CD4-positive, alpha-beta T cell treated with Interferon alpha-2 for 1 hour (primary cell): ENCODE measurements at places on chromosomes 11 and 22.

DNA sequence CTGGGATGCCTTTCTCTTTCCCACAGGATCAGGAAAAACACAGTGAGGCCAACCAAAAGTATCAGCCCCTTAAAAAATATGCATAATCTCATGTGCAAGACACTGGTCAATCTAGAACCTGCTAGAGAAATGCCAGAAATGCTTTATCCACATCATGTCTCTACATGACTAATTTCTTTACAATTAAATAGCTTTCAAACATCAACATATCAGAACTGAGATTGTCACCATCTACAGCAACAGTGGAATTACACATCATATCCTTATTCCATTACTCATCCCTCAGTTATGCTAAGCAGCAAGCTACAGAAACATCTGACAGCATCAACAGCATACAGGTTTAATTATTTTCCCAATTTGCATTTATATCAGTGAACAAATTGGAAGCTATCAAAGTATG lies 78.8 kb downstream of the DDIAS start:
- DNase-seq: no peak

DNA sequence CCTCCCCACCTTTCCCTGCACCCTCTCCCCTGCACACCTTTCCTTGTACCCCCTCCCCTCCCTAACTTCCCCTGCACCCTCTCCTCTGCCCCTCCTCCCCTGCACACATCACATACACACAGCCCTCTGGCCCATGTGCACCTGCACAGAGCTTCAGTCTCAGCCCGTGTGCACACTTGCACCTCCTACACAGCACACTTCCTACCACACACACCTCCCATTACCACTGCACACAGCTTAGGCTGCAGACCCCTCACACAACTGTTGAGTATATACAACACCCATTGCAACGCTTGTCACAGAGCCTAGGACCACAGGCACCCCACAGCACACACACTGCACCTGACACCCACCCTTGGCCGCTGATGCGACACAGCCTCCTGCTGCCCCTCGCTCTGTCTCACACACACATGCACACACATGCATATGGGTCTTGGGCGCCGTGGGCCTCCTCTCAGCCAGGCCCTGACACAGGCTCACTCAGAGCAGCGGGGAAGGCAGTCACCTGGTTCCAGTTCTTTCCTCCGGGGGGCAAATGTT lies 411 bp downstream of the SIGIRR start:
- DNase-seq: peak; percentile 12

DNA sequence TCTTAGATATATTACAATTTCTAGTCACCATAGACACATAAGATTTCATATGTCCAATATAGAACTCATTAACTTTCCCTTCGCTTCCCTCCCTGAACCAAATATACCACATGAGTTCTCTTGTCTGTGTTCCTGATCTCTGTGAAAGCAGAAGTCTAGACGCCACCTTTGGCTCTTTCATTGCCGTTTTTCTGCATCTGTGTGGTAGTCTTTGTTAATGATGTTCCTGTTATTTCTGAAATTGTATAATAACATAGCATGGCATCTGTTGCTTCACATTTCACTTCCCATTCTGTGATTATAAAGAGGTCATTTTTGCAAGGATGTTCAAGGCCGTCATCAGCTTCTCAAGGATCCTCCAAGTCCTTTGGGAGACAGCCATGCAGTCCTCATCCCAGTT lies 58.5 kb downstream of the NCAM1 start:
- DNase-seq: no peak

- no peak for DNase-seq
These were observed 123.3 kb downstream of the METTL15 start for GRCh38 chr11:28231475-28231874.

DNA sequence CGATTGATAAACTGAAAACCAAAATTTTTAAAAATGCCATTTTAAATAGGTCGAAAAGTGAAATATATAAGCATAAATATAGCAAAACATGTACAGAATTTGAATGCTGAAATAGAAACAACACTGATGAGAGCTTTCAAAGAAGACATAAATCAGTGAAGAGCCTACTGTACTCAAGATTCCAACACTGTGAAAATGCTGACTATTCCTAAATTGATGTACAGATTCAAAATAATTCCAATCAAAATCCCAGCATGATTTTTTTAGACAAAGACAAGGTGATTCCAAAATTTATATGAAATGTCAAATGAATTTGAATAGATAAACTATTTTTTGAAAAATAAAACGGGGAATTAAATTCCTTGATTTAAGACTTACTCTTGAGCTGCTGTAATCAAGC lies 1010.4 kb downstream of the TBC1D22A start:
- no peak for DNase-seq

- DNase-seq: no peak
These were observed 35.1 kb upstream of the ARFGAP3 start for GRCh38 chr22:42892156-42892555.

DNA sequence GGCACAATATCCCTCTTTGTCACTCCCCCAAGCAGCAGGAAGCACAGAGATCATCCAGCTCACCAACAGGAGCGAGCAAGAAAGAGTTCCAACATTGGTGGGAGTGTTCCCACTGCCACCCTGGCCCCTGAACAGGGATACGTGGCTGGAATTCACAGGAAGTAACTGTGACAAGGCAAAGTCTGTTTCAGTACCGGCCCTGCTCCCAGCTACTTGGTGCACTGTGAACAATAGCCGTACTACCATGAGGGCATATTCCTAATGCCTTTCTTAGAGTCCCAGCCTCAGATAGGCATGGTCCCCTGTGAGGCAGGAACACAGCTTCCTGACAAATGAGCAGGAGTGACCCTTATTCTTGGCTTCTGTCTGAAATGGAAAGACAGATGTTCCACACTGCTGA lies 1.8 kb upstream of the SLC37A2 start:
- DNase-seq: no peak

GRCh38 chr11:914747-915501 lies 4.3 kb upstream of the CHID1 start:
- DNase-seq: no peak

- DNase-seq: no peak
These were observed 832 bp upstream of the NAP1L4 start for GRCh38 chr11:2992997-2993325.

DNA sequence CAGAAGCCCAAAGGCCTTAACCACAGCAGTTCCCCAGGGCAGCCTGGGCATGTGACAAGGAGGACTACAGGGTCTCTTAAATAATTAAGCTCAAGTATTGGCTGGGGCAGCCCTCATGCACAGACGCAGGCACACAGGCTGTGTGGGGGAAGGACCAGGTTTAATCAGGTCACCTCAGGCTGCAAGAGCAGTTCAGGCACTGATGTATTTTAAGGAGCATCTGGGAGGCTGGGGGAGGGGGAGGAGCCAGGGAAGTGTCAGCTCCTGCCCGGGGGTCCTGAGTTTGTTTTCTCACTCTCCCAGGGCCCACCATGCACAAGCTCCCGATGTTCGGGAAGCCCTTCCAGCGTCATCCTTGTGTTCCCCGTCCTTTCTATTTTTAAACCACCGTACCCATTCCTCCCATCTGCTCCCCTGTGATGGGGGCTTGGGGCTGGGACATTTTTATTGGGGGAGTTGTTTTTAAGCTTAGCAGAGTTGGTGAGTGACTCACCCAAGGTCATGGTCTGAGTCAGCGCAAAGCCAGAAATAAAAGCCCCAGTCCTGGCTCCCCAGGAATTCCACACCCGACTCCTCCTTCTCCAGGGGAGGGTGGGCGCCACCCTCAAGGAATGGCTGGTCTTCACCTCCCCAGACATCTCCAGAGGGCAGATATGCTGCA lies 2.4 kb downstream of the CSDC2 start:
- DNase-seq: no peak

GRCh38 chr11:13629779-13630178 lies 38.7 kb upstream of the FAR1 start:
- DNase-seq: no peak

- DNase-seq: no peak
These were observed 92.9 kb downstream of the PDHX start for GRCh38 chr11:35009191-35009943.

DNA sequence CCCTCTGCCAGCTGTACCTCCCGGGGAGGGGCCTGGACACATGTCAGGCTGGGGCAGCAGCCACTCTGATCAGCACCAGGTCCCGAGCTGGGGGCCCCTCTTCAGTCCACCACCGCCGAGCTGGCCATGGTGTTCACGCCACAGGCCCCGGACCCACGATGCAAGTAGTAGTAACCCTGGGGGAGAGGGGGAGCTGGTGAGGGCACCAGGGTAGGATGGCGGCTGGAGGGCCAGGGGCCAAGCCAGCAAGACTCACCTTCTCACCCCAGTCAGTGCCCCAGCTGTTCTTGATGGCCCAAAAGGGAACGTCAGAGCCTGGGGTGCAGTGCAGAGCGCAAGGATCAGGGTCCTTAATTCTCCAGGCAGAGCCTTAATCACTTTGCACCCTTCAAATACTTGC lies 4.6 kb downstream of the CTSF start:
- no peak for DNase-seq

DNA sequence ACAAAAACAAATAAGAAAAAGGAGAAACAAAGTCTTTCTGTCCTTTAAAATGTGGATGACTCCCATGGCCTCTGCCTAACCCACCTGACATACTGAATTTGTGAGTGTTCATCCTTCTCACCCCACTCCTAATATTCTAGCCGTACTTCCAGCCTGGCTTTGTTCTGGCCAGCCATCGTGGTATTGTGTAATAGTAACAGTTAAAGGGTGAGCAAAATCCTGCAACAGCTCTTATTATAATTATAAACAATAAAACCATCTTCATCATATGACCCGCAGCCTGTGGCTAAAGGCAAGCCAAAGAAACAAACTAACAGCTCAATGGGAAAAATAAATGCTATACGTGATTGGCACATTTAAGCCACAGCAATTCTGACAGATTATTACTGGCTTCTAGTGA lies 721.6 kb upstream of the TENM4 start:
- no peak for DNase-seq

GRCh38 chr11:76777876-76778275 lies 5.3 kb upstream of the TSKU start:
- no peak for DNase-seq

DNA sequence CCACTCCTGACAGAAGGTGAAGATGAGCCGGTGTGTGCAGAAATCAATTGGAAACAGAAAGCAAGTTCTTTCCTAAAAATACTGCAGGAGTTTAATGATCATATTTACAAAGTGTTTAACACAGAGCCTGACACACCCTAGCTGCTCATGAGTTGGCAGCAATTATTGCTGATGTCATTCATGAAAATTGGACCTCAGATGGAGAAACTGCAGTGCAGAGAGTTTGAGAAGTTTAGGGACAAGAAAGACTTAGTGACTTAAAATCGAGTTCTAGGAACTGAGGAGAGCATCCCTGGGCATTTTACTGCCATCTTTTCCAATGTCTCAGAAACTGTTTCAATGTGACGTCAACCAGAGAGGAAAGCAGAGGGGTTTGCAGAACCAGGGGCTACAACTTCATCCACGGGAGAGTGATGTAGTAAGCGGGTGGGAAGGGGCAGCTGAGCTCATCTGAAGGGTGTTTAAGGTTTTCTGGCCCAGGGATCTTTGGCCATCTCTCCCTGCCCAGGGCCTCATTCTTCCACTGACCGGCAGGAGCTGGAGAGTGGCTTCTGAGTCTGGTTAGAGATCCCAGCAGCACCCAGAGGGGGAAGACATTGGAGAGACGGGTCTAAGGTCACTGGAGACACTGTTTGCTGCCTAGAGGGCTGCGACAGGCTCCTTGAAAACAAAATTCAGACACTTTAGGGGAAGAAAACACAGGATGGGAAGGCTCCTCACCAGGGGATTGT lies 21.1 kb upstream of the IGLL5 start:
- DNase-seq: no peak

DNA sequence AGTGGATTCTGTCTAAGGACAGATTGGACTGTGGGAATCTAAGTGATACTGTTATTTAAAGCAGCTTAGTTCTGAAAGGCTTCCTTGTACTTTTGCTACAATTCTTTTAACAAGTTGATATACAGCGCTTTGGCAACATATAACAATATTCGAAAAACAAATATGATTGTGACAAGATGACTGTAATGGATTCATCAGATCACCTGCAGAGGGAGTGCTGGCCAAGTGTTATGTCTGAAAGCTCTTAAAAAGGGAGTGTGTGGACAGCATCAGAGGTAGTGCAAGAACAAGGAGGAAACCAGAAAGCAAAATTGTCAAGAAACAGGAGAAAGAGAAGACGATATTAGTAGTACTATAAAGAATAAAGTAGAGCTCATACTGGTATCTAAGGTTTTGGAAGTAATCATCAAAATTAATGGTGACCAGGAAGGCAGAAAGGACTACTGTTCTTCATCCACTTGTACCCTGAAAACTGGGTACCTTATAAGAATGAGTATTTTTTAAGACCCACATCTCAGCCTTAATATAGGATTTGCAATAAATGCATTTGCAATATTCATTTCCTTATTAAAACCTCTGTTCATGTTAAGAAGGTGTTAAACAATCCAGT lies 1112.0 kb upstream of the CCDC90B start:
- no peak for DNase-seq

- no peak for DNase-seq
These were observed 3.9 kb downstream of the LMF2 start for GRCh38 chr22:50503475-50504145.

GRCh38 chr22:20514658-20515406 lies 7.4 kb downstream of the MED15 start:
- no peak for DNase-seq

GRCh38 chr11:77449060-77449521 lies 24.8 kb downstream of the PAK1 start:
- no peak for DNase-seq

DNA sequence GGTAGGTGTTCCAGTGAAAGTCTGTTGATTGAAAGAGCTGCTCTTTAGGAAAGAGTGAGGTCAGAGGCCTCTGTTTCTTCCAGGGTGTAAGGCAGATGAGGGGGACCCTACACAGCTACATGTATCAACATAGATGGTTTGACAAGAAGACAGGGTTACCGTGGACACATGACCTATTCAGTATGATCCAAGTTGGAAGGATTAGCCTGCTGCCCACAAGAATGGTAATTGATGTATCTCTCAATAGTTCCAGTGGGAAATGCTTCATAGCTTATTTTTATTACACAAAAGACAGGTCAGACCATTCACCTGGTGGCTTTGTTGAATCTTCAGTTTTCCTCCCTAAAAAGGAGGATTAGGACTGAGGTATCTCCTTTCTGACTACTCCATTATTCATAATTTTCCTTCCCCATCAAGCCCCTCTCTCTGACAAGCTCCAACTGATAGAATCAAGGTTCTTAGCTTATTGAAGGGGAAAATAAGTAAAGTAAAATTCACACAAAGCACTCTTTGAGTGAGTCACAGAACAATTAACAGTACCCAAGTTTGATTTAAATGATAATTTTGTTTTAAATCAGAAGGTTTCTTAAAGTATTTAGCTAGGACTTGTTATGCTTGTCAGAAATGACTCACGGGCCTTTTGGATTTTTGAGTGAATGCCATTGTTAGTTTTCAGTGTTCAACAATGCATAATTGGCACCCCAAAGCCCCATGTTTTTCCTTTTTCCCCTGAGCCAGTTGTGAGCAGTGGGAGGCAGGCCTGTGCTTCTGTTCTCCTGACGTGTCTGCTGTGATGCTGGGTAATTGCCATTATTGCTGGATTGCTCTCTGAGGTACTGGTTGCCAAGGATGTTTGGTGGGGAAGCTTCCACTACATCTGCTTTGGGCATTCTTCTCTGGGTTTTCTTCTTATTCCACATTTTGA lies 373.2 kb downstream of the DDX10 start:
- no peak for DNase-seq

GRCh38 chr11:122784325-122784955 lies 53.9 kb upstream of the CRTAM start:
- DNase-seq: no peak
